Endothelial cell (in vitro differentiated cells): ENCODE measurements at places on chromosomes 4 and X.

GRCh38 chrX:138709886-138710791 lies 1.4 kb downstream of the FGF13 start:
- peak; percentile 2 for DNase-seq

- no peak for DNase-seq
These were observed 24.4 kb downstream of the TRIM2 start for GRCh38 chr4:153228512-153229140.

- no peak for DNase-seq
These were observed 284.1 kb upstream of the TENM3 start for GRCh38 chr4:181959121-181959520.

- no peak for DNase-seq
These were observed 49.7 kb upstream of the ANKRD17 start for GRCh38 chr4:73308286-73308685.

- DNase-seq: no peak
These were observed 41.8 kb upstream of the UNC5C start for GRCh38 chr4:95590615-95591014.

GRCh38 chrX:153533091-153533490 lies 15.6 kb downstream of the ATP2B3 start:
- no peak for DNase-seq

- DNase-seq: no peak
These were observed 27.3 kb downstream of the PITX2 start for GRCh38 chr4:110595583-110595982.

DNA sequence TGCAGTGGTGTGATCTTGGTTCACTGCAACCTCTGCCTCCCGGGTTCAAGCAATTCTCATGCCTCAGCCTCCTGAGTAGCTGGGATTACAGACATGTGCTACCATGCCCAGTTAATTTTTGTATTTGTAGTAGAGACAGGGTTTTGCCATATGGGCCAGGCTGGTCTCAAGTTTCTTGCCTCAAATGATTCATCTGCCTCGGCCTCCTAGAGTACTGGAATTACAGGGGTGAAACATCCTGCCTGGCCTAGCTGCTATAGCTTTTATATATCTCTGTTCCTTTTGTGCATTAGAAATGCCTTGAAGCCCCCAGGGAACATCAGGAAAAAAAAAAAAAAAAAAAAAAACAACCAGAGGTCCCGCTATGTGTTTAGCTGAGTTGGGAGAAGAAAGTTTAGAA lies 34.8 kb downstream of the UBE2K start:
- DNase-seq: no peak

- no peak for DNase-seq
These were observed 43.6 kb downstream of the DRD5 start for GRCh38 chr4:9825049-9825448.

DNA sequence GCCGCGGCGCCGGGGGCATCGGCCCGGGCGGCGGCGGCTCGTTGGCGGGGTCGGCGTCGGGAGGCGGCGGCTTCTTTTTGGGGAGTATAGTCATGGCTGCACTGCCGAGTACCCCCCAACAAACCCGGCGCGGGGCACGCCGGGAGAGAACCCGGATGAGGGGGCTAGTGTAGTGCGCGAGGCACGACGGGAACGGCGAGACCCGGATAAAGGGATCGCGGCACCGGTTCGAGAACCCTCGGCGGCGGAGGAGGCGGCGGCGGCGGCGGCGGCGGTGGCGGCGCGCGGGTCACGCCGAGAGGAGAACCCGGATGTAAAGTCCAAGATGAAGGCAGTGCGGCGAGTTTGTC lies at the start of gene OTUD5:
Gene OTUD5 (minus strand): TSS at position 131 of the 350 bp plus-strand sequence. CDS start 37 bp downstream, at position 94.
- DNase-seq: peak; percentile 39

DNA sequence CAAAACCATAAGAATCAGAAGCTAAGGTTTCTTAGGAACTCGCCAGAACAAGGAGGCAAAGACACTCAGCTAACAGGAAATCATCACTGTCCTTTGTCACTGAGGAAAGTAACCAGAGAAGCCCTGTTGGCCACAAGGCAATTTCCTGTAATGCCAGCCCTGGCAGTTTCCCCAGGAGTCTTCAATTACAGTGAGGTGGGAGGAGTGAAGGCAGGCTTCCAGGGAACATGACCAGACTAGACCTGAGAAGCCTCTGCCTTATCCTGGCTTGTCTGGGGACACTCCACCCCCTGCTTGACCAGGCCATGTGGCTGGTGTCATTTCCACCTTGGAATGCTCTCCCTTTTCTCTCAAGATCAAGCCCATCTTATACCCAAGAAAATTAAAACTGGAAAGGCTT lies 125.3 kb downstream of the COL4A6 start:
- DNase-seq: no peak

DNA sequence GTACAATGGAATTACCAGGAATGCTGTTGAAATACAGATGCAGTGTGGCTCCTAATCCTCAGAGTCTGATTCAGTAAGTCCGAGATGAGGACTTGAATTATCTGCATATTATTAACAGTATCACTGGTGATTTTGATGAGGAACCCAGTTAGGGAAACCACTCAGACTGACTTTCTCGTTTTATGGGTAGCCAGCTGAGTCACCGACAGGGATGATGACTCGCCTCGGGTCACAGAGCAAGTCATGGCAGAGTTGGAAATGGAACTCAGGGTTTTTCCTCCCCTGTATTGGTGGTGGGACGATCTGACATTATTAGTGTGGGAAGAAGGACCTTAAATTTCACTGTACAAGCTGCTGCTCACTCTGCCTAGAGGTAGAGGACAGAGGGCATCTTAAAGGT lies 51.3 kb downstream of the RTL9 start:
- DNase-seq: no peak

DNA sequence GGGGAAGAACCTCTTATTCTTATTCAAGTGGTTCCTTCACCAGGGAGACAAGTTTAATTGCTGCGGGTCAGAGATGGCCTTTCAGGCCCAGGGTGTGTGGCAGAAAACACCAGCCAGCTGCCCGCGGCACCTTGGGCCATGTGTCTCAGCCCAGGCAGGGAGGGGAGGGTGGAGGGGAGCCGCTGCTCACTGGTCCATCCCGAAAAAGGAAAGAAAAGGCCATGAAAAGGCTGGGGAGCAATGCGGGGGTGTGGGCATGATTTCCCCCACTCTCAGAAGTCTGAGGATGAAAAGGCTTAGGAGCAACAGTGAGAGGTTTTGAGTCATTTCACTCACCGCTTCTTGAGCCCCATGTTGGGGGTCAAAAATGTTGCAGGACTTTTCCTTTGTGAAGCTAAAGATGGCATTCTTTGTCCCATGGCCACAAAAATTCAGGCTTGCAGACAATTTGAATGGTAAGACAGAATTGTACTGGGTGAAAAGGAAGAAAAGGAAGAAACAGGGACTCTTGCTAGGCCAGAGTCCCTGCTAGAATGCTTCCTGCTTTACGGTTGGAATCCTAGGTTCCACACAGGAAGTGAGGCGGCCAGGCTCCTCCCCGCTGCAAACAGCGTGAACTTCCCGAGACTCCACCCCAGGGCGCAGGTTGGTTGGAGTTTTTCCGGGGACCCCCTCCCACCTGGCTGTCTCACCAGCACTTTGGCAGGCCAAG lies 17.4 kb upstream of the FAM47E start:
- DNase-seq: peak; percentile 30

DNA sequence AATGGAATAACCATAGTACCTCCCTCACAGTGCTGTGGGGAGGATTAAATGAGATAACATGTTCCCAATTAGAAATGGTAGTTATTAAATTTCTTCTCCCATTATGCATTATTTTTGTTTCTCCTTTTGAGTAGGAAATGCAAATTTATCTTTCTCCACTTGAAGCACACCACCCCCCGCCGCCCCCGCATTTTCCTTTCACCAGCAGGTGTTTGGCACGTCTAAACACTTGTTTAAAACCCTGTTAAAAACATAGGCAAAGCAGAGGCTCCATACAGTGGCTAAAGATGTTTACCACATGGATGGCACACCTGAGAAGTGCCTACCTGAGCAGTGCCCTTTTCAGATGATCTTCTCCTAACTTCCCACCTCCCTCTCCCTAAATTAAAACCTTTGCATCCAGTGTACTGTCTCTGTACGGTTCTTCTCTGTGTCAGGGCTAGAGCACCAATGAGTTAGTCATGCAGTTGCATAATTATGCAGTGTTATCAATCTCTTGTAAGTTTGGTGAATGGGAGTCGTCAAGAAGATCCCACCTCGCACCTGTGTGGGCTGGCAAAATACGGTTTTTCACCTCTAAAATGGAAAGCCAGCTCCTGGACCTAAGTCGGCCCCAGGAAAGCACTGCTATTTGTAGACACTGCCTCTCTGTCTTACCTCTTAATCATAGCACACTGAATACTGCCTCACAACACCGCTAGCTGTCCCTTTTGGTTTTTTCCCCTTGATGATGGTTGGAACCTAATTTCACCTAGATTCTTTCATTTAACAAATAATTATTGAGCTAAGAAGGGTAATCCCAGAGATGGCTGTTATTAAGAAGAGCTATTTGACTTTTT lies 122.0 kb downstream of the CT47B1 start:
- no peak for DNase-seq

GRCh38 chr4:68658672-68659071 lies 11.8 kb downstream of the UGT2B15 start:
- no peak for DNase-seq

- no peak for DNase-seq
These were observed 1910.0 kb upstream of the AGA start for GRCh38 chr4:179352221-179352620.

- no peak for DNase-seq
These were observed 82.3 kb upstream of the OGT start for GRCh38 chrX:71450433-71451106.

DNA sequence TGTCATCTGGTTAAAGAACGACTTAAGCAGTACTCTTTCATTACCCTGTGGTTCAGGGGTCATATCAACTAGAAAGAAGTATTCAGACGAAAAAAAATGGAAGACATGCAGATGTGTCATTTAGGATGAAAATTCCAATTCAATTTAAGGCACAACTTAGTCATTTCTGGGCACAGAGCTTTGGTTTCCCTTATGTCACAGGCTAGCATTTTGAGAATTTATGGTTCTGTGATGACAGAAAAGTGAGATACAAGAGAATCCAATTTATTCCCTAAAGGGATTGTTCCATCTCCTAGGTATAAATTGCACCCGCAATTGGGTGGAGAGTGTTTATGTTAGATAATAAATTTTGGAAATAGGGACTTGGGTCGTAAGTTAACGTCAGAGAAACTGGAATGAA lies 306.6 kb downstream of the STK32B start:
- DNase-seq: no peak

DNA sequence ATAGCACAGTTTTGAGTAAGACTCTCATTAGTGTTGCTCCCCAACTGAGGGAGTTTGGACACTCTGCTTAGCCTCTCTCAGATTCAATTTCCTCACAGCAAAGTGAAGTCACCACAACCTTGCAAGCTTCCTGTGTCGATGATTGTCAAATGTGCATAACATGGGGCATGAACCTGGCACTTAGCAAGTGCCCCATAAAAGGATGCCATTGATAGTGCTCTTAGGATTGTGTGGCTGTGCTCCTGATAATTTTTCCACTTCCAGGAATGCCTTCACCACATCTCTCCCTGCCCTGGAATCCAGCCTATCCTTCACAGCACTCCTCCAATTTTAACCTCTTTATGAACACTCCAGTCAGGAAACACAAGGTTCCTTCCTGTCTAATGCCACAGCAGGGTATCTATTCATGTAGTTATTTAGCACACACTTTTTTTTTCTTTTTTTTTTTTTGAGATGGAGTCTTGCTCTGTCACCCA lies 309.4 kb downstream of the PPP3CA start:
- no peak for DNase-seq

GRCh38 chr4:61375301-61375700 lies 175.2 kb downstream of the ADGRL3 start:
- DNase-seq: no peak

DNA sequence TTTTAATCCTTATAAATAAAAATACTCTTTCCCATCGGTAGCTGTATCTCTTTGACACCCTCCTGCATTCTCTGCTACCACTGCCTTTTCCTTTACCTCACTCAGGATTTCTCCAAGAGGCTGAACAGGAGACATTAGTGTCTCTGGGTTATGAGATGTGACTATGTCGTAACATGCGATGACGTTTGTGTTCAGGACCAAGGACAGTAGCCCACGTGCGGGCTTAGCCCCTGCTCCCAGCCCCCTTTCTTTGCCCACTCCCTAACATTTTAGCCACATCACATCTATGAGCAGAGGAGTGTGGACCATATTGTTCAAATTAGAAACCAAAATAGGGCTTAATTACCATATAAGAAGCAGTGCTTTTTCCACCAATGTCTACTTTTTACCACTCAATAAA lies 369.3 kb downstream of the FBXW7 start:
- DNase-seq: peak; percentile 47

DNA sequence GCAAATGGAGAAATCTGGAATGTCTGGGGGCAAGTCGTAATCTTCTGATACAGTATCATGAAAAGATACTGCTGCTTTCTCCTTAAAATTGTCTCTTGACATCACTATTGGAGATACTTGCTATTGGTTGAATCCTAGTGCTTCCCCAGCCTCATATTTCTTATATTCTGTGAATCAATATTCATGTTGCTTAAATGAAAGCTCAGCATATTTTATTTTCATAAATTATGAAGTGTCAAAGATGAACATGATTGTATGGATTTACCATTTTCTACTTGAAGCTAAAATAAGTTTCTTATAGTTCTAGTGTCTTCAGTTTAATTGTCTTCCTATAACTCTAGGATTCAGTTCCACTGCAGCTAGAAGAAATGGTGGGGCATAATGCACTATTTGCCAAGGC lies 29.6 kb upstream of the MBNL3 start:
- DNase-seq: no peak

DNA sequence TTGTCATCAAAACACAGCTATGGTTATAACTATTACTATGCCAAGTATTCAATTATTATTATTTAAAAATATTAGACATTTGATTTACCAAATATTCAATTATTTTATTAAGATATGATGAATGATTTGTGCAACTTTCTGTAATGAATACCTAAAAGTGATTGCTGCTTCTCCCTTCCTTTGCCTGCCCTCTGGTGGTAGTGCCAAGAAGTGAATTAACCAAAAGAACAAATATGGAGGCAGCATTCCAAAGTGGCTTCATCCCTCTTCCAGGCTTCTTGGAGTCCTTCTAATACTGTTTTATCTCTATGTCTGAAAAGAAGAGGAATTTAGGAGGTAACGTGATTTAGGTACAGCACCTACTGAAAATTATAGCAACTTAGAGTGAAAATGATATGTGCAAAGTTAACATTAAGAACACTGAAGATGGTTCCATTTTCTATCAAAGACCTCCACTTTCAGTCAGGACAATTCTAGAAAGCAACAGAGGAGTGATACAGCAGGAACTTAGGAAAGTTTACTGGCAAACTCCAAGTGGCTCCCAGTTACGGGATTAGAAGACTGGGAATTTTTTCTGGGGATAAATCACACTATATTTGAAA lies 43.0 kb downstream of the ENPEP start:
- DNase-seq: peak; percentile 52

GRCh38 chrX:106899841-106900240 lies 3.3 kb downstream of the RIPPLY1 start:
- no peak for DNase-seq

GRCh38 chrX:137426695-137427425 lies 139.1 kb upstream of the ZIC3 start:
- DNase-seq: peak; percentile 10

GRCh38 chr4:141843136-141843535 lies 206.8 kb downstream of the IL15 start:
- DNase-seq: no peak

GRCh38 chr4:17618926-17619325 lies 4.5 kb downstream of the MED28 start:
- no peak for DNase-seq
